ENCODE measurements at places on chromosomes 4 and X.

- no peak for DNase-seq
Measured at GRCh38 chr4:13793020-13793710, 165.6 kb upstream of the BOD1L1 start.

DNA sequence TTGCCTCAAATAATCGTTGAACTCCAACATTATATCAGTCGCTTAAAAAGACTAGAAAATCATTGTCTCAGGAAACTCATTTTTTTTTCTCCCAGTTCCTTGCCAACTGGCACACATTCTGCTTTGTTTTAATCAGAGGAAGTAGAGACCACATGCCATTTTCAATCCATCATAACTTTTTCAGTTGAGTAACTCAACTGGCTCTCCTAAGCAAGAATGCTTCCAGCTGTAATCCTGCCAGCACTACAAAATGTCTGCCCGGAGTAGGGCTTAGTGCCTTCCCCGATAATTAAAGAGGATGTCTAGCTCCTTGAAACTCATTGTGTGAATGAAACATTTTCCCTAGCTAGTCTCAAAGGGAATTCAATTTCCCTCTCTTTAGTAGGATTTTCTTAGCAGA lies 33.0 kb downstream of the FREM3 start:
- peak; percentile 31 for DNase-seq

DNA sequence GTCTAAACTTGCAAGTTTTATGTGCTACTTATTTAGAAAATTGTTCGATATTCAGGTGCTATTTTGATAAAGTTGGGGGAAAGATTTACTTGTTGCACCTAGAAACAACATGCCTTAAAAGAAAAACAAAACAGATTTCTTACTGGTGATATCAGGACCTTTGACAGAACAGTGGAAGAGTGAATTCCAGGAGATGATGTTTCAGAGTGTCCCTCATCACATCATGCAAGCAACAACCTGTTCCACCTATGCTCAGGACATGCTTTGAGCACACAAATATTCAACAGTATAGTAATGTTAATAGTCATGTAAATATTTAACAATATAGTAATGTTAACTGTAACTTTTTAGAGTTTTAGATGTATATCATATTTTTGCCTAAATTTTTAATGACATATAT lies 23.9 kb upstream of the RNF128 start:
- no peak for DNase-seq

DNA sequence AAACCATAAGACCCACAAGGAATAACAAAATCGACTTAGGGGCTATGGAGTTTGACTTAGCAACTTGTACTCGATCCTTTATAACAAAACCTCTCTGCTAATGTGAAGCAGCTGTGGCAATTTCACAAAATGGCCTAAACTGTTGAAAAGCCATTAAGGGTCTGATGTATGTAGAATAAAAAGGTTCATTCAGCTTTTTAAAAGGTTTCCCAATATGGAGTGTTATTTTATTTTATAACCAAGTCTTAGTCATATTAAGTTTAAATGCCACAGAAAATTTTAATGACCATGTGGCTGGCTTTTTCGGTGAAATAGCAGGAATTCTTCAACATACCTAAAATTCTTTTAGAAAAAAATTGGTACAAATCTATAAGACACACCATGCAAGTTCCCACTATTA lies 291.8 kb upstream of the HAND2 start:
- DNase-seq: no peak

DNA sequence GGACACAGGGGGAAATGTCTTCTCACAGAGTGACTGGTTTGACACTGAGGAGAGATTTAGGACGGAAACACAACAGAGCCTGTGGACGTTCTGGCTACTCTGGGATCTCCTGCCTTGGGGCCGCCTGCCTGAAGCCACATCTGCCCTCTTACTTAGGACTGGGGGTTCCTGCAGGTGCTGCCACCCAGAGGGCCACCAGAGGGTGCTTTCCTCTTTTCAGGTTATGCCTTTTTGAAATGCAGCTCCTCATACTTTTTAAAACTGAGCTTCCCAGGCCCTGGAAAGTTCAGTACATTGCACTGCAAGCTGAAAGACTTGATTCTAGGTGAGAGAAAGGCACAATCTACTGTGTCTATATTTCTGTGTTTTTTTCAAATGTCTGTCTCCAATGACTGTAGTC lies 92.2 kb upstream of the PGRMC2 start:
- peak; percentile 19 for DNase-seq

DNA sequence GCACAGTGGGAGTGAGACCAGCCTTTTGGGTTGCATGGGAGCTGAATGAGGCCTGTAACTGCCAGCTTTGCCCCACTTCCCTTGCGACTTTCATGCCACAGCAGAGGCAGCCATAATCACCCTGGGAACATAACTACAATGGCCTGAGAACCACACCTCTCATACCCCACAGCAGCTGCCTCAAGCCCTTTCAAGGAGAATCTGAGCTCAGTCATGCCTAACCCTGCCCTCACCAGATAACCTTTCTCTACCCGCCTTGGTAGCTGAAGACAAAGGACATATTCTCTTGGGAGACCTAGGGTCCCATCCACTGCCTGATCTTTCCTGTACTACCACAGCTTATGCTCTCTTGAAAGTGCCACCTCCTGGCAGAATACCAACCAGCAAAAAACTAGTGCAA lies 599.9 kb upstream of the IGFBP7 start:
- peak; percentile 7 for DNase-seq

- DNase-seq: no peak
Measured at GRCh38 chr4:8848507-8849265, 23.0 kb downstream of the HMX1 start.

DNA sequence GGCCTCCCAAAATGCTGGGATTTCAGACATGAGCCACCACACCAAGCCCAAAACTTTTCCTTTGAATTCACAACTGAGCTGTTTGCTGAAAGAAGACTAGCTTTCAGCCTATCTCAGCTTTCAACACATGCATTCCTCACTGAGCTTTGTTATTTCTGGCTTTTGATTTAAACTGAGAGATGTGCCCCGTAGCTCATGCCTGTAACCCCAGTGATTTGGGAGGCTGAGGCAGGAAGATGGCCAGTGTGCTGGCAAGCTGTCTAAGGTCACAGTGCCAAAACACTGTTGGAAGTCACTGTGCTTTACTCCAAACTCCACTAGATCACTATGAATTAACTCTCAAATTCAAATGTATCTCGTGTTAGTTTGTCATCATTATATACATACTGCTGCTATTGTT lies 779.5 kb downstream of the TRIML1 start:
- DNase-seq: no peak

DNA sequence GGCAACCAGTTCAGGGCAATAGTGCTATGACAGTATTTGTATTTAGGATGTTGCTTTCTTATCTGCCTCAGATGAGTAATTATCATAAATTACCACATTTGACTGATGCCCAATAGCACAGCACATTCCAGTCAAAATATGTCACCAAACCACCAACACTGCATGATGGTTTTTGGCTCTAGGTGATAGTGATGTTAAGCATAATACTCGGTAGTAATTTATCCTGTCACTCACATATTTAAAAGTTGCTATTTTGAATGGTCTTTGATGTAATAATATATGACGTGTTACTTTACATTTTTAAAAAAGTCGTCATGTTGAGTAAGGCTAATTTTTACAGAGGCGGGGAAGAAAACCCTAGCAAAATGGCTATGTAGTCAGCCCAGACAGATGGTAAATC lies 42.5 kb downstream of the UNC5C start:
- no peak for DNase-seq

- no peak for DNase-seq
Measured at GRCh38 chr4:74202062-74202586, 44.2 kb downstream of the MTHFD2L start.

DNA sequence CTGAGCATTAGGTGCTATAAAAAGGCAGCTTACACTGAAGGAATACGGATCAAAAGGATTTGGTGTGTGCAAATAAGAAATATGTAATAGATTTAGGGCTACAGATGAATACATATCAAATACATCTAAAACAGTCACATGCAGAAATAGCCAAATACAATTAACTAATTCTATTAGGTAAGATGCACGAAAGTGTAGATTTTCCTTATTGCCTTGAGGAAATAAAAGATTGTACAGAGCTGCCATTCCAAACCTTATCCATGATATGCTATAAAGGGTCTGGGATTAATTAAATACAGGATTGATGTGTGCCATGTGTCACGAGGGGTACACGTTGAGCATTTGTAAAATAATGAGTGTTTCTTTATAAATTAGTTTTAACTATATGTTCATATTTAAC lies 107.0 kb upstream of the ELOVL6 start:
- DNase-seq: no peak

GRCh38 chr4:5918331-5918985 lies 25.6 kb upstream of the CRMP1 start:
- no peak for DNase-seq

DNA sequence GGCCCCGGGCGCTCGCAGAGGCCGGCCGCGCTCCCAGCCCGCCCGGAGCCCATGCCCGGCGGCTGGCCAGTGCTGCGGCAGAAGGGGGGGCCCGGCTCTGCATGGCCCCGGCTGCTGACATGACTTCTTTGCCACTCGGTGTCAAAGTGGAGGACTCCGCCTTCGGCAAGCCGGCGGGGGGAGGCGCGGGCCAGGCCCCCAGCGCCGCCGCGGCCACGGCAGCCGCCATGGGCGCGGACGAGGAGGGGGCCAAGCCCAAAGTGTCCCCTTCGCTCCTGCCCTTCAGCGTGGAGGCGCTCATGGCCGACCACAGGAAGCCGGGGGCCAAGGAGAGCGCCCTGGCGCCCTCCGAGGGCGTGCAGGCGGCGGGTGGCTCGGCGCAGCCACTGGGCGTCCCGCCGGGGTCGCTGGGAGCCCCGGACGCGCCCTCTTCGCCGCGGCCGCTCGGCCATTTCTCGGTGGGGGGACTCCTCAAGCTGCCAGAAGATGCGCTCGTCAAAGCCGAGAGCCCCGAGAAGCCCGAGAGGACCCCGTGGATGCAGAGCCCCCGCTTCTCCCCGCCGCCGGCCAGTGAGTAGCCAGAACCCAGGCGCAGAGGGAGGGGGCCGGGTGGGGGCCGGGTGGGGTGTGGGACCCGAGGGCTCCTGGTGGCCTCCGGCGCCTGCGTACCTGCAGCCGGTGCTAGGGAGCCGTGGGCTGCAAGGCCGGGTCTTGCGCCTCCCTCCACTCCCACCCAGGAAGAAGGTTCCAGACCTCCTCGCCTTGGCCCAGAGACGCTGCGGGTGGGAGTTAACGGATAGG lies 534 bp downstream of the MSX1 start:
- peak; percentile 43 for DNase-seq

DNA sequence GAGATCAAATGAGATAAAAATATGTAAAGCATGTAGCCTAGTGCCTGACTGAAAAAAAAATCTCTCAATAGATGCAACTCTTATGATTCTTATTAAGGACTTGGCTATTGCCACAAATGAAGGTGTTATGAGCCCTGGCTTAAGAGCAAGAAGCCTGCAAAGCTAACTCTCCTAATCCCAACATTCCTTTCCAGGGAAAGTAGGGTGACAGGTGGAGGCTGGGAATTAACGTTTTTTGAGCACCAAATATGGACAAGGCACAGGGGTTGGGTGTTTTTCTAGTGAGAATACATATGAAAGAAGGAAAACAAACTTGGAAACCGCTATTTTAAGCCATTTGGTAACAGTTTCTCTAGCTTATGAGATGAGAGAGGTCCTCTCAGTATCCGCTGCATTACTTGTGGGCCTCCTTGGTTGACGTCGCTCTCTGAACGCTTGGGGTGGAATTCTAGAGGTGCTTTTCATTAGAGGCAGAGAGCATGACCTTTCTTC lies 2.4 kb downstream of the RHOH start:
- DNase-seq: no peak

- peak; percentile 53 for DNase-seq
Measured at GRCh38 chr4:85833302-85833701, 358.4 kb downstream of the ARHGAP24 start.

- DNase-seq: peak; percentile 72
Measured at GRCh38 chr4:6779667-6780565, 2.6 kb upstream of the KIAA0232 start.

- DNase-seq: peak; percentile 42
Measured at GRCh38 chrX:2829469-2830246, 928 bp downstream of the GYG2 start.

GRCh38 chrX:75229774-75230173 lies 44.1 kb upstream of the UPRT start:
- DNase-seq: no peak

All from neural progenitor cell (in vitro differentiated cells).